Smooth muscle cell of the pulmonary artery (primary cell): ENCODE measurements at places on chromosomes 1 and 21. TPM values are rescaled to one million over a fixed set of nuclear protein-coding genes. Genes with fewer than 3 reads are reported as not detected.

Gene TRIM63
- 0.07 and 0.30 TPM in 2 replicates for total RNA-seq

Gene HAO2
- not detected in 2 replicates for total RNA-seq

Gene PODN
- total RNA-seq, result 16.0 and 20.9 TPM in 2 replicates

Gene C2CD4D
- total RNA-seq, result not detected in 2 replicates

Gene GFI1
- total RNA-seq, result 0.07 and 0.17 TPM in 2 replicates
